ENCODE measurements at places on chromosomes 5 and 9.

GRCh38 chr5:128036950-128037349 lies 46.6 kb upstream of the SLC12A2 start:
- no peak for DNase-seq

GRCh38 chr5:154197801-154198491 lies 7.4 kb downstream of the GALNT10 start:
- DNase-seq, result peak; percentile 21

DNA sequence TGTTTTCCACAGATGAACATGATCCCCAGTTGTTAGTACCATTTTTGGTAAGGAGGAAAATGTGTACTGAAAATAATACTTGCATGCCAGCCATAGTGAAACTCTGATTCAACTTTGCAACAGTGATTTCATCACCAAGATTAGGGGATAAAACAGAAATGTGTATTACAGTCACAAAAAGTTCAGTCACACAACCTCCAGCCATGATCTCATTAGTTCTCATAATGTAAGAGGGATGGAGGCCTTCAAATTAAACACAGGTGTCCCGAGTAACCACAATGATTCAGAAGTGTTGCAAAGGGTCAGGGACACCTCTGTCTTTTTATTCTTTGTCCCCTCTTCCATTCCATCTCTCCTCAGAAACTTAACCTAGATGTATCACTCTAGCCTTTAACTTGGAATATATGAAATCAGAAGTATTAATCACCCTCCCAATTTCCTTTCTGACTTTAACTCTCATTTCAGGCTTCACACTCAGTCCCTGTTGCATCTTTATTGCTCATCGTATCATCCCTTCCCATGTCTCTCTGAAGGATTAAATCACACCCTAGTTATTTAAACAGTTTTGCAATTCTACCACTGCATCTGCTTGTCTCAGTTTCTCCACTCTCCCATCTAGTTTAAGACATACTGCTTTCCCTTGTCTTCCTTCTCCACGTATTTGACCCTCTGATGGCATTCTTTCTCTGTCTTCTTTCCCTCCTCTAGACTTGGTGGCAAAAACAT lies 291.2 kb downstream of the ADAMTS6 start:
- no peak for DNase-seq

DNA sequence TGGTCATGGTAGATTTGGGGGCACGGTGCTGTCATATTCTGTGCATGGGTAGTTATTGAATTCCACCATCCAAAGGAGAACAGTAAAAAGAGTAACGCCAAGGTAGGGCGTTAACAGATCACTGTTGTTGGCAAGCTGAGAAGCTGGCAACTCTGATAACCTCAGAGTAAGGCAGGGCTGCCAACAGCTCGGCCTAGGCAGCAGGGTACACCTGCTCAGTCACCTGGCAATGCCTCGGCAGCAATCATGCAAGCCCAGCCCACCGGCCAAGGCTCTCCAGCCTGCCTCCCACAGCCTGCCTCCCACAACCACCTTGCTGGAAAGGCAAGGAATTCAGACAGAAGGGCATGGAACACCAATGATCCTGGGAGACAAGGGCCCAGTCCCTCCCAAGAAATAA lies 63.9 kb downstream of the KLHL3 start:
- no peak for DNase-seq

GRCh38 chr9:112361601-112362000 lies 18.3 kb upstream of the HSDL2 start:
- DNase-seq, result peak; percentile 24

DNA sequence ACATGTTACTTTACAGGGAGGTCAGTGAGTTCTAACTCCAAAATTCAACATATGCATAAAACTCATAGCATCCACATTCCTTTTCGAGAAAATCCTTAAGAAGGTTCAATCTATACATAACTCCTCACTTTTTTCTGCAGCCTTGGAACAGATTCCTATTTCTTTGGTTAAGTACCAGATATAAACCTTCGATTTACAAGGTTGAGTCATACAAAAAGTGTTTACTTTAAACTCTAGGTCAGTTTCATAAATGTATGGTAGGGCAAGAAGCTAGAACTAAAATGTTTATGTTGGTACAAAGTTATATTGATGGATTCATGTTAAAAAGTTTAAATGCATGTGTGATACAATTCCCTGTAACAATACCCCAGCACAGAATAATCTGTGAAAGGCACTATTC lies 19.4 kb downstream of the CDKN2AIPNL start:
- DNase-seq, result no peak

DNA sequence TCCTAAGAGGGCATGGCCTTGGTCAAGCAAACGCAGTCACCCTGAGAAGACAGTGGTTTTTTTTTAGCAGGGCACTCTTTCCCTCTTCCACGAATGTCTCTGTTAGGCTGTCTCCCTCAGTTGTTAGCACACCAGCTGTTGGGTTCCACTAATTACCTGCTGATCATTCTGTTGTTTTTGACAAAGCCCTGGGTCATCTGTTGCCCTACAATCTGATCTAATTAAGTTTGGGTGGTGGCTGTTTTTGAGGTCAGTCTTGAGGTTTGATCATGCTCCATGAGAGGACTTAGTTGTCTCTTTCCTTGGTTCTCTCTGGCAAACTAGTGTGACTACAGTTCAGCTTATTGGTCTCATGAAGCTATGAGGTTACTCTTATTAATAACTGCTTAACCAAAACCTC lies 5.0 kb upstream of the PTPDC1 start:
- no peak for DNase-seq

Data from stimulated activated CD4-positive, alpha-beta T cell treated with anti-CD3 and anti-CD28 coated beads, Interleukin-1b, Interleukin-23, amount 100 ng/mL, for 4 hours (primary cell).